Astrocyte of the cerebellum (primary cell): ENCODE measurements at places on chromosomes 1 and 21.

- DNase-seq: no peak
These were observed 200.9 kb upstream of the IVNS1ABP start for GRCh38 chr1:185517808-185518419.

- DNase-seq: no peak
These were observed 446.8 kb downstream of the PLPP3 start for GRCh38 chr1:56132520-56132919.

DNA sequence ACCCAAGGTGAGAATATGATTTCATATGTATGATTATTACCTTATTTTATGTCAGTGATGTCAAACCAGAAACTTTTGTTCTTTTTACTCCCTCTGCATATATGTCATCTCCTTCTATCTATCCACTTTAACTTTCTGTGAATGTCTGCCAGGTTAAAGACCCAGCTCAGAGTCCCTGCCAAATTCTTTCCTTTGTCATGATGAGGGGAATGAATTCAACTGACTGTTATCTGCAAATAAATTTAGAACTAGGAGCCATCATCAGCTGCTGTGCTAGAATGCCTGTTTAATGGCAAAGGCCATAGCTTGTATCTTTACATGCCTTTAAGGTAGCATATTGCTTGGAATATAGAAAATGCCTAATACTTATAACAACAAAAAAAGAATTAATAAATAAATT, 815.6 kb upstream of the NEGR1 start:
- DNase-seq: no peak

DNA sequence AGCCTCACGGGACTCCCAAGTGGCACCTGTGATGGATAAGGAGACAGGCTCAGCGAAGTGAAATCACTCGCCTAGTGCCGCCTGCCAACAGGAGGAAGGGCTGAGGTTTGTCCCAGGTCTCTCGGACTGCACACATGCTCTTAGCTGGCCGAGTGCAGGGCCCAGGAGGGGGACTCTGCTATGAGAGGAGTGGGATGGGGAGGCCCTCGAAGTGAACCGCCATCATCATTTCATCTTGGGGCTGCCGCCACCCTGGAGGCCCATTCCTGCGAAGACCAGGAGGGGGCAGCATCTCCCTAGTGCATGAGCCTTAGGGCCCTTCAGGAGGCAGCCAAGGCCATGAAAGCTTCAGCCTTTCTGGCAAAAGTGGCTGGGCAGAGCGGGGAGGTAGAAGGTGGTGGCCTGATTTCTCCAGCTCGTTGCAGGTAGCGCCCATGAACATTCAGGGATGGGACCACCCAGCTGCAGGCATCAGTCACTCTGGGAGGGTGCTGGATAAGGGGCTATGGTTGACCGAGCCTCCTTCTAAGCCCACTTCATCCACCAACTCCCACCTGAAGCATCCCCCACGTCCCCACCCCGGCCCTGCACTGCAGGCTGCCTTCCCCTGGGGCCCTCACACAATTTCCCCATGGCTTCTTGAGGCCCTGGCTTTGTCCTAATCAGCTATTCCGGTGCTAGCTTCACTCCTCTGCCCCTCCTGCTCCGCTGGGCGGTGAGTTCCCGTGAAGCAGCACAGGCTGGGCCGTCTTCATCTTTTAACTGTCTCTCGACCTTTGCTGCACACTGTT, 17.2 kb upstream of the RASSF5 start:
- DNase-seq: peak; percentile 53

GRCh38 chr1:155196103-155196892, 11.4 kb downstream of the THBS3 start:
- no peak for DNase-seq

GRCh38 chr1:29990304-29990703, 733.1 kb downstream of the MATN1 start:
- no peak for DNase-seq
